ENCODE measurements at places on chromosomes 13 and 19.
A peak's percentile ranks its signal among the peaks of the same experiment; 100 is the strongest.

- H3K4me3 ChIP-seq, result no peak overlapping the region
- no peaks in the 10 kb centered on the region for H3K27me3 ChIP-seq
- DNase-seq, result peak; percentile 61
Observed at GRCh38 chr19:17159466-17160393, 55.4 kb upstream of the USE1 start.

GRCh38 chr19:13033244-13033643 is 38.0 kb downstream of the NFIX start:
- no peaks in the 10 kb centered on the region for H3K4me1 ChIP-seq
- peaks cover 17% of the 10 kb centered on the region for H3K27me3 ChIP-seq
- DNase-seq, result no peak
- H3K27ac ChIP-seq, result no peak overlapping the region

DNA sequence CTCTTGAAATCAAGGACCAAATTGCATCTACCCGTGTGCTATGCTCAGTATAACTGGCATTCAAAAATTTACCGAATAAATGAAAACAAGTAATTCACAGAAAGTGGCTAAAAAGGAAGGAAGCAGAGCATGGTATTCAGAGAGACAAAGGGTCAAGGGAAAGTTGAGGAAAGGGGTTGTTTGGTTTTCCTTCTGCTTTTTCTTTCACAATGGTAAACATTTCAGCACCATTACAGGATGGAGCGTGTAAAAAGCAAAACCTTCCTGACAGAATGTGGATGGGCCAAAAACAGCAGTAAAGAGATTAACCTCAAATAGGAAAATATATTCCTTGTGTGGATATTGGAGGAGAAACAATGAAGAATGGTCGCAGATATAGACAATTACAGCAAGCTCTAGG is 14.8 kb downstream of the DIAPH3 start:
- peaks cover 8% of the 10 kb centered on the region for H3K4me1 ChIP-seq
- no peaks in the 10 kb centered on the region for H3K36me3 ChIP-seq
- no peak overlapping the region for H3K27ac ChIP-seq
- H3K27me3 ChIP-seq, result no peaks in the 10 kb centered on the region

DNA sequence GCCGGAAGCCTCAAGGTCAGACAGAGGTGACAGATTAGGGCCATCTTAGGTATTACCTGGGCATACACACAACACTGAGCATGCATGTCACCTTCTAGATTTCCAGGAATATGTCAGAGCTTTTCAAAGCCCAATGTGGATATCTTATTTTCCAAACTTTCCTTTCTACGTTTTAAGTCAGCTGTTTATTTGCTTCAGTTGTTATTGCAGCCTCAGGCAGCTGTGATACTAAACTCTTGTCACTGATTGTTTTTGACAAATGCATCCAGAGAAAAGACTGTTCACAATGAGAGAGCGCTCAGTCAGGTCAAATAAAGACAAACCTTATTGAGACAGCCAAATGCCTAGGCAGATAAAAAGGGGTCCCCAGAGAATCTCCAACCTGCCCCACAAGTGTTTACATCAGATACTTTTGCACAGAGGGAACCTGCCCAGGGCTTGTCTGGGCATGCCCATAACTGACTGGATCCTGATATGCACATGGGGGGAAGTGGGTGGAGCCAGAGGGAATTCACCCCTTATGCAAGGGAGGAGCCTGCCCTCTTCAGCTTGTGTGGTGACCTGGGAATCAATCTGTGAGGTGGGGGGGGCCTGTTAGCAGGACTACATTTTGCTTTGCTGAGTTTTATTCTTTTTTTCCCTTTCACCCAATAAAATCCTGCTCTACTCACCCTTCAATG is 28.5 kb downstream of the MED4 start:
- no peaks in the 10 kb centered on the region for H3K27me3 ChIP-seq
- no peak overlapping the region for H3K27ac ChIP-seq
- DNase-seq, result no peak
- H3K4me3 ChIP-seq, result no peak overlapping the region

DNA sequence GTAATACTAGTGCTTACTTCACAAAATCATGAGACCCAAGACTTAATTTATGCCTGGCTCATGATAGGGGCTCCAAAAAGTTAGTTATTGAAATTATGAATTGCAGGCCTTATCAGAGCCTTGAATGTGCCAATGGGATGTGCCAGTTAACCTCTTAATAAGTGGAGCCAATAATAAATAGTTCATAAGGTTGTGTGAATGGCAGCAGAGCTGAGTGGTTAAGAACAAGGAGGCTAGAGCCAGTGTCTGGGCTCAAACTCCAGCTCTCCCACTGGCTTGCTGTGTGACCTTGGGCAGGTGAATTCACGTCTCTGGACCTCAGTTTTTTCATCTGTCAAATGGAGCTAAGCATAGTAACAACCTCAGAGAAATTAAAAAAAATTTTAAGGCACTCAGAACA is 133.7 kb downstream of the IER2 start:
- no peak for DNase-seq
- H3K27ac ChIP-seq, result no peak overlapping the region

DNA sequence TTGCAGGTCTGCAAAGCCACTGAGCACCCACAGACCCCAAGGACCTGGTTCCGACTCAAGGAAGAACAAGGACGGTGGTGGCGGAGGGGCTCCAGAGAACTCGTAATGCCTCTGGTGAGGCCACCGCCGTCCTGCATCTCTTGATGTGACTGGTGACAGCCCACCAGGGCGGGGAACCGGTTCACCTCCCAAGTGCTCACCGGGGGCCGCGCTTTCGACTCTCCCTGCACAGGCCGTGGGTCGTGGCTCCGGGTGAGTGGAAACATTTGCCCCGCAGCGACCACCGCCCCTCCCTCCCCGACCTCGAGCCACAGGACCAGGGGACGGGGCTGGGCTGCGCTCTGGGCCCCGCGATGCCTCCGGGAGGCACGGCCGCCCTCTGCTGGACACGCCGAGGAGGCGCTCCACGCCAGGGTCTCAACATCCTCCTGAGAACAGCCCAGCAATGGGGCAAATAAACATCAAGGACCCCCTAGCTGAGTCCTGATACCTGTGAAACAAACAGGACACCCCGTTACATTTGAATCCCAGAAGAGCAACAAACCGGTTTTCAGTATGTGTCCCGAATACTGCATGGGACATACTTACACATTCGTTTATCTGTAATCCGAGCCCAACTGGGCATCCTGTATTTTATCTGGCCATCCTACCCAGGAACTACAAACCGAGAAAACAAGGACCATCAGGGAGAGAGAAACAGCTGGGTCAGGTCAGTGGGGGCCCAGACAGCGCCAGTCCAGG is 3.9 kb upstream of the PLPP2 start:
- no peaks in the 10 kb centered on the region for H3K36me3 ChIP-seq
- DNase-seq, result peak; percentile 55
- H3K4me1 ChIP-seq, result no peaks in the 10 kb centered on the region
- H3K27me3 ChIP-seq, result no peaks in the 10 kb centered on the region
- no peak overlapping the region for H3K27ac ChIP-seq

DNA sequence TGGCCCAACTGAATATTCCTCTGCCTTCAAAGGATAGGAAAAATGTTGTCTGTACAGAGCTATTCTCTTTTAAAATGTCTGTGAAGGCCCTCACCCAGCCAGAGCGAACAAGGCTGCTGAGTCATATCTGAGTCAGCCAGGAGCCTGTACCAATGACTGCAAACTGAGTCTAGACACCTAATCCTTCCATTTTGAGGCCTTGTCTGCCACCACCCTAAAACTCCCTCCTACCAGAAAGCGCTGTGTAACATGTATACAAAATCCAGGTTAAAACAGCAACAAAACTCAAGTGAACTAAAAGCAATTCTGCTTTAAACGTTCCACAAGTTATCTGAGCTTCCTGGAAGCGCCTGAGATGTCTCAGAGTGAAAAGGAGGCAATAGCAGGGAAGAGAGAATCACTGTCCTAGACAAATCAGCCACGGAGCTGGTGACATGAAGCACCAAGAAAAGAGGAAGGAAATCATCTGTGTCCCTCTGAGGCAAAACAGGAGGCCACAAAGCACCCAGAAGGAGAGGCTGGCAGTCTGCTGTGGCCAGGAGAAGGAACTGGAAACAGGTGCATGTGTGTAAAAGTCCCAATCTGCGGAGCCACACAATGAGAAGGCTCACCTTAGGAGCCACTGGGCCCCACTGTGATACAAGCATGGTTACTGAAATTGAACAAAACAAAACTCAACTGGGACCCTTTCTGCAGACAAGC is 10.2 kb downstream of the DHRS12 start:
- H3K27ac ChIP-seq, result no peak overlapping the region
- H3K27me3 ChIP-seq, result no peaks in the 10 kb centered on the region
- H3K36me3 ChIP-seq, result no peaks in the 10 kb centered on the region
- H3K4me3 ChIP-seq, result no peak overlapping the region

DNA sequence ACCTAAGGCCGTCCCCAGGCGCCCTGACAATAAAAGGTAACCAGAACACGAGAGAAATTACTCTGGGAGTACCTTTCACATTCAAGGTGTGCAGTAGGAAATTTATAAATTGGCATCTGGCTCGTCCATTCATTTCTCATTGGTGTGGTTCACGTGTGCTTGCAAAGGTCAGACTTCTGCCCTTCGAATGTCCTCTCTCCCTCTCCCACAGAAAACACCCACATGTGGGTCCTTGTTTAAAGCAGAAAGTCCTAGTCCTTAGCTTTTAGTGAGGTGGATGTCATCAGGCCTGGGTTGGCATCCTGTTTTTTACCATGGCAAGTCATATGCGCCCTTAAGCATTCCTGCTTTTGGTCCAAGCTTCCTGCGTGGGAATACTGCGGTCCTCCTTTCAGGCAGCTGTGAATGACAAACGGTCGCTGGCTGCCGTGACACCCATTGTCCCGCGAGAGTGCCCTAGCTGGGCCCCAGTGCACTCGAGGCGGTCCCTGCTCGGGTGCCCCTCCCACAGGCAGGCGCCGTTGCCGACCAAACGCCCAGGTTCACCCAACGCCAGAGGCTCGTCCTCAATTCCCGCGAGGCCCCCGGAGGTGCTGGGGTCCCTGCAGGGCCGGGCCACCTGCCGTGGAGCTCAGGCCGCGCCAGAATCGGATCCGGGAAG is at the start of gene NUDT19:
TSS of gene NUDT19 (plus strand) at position 531 of the 661 bp plus-strand sequence. CDS start 140 bp downstream, outside the sequence.
- H3K4me3 ChIP-seq, result peak within 1 kb of the TSS; percentile 33
- no peaks in the 10 kb centered on the region for H3K27me3 ChIP-seq
- no peaks in the 10 kb centered on the region for H3K36me3 ChIP-seq
- no peak within 1 kb of the TSS for H3K27ac ChIP-seq
- DNase-seq, result no peak

DNA sequence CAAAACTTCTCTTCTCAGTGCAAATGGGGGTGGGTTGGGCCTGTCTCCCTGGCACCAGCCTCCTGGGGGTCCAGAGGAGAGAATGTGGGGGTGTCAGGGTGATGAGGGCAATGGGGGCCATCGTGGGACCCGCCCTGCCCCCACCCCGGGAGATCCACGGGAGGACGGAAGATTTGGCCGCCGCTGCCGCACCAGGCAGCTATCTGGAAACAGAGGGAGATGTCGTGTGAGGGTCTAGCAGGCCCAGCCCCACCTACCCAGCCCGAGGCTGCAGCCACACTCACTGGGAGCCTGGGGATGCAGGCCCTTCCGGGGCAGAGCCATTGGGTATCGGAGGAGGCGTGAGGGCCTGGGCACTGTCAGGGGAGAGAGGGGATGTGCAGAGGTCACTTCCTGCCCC is 1.8 kb upstream of the TMEM86B start:
- no peak overlapping the region for H3K27ac ChIP-seq
- H3K27me3 ChIP-seq, result no peaks in the 10 kb centered on the region
- DNase-seq, result no peak
- H3K4me3 ChIP-seq, result no peak overlapping the region
- H3K36me3 ChIP-seq, result peaks cover 14% of the 10 kb centered on the region

DNA sequence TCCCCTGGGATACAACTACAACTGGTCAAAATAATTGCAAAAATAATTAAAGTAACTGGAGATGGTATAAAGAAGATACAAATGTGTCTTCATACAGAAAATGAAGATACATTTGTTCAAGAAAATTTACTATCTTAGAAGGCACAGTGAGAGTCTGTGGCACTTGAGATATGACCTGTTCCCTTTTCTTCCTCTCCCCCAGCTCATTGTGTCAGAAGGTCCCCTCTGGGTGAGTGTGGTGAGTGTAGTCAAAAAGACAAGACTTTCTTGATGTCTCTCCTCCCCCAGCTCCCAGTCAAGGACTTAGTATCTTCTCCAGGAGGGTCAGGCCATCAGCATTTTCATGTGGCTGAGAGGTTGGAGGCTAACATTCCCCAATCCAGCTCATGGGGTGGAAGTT is 51.7 kb downstream of the EDNRB start:
- no peaks in the 10 kb centered on the region for H3K4me1 ChIP-seq
- no peak for DNase-seq
- H3K4me3 ChIP-seq, result no peak overlapping the region
- no peaks in the 10 kb centered on the region for H3K27me3 ChIP-seq

DNA sequence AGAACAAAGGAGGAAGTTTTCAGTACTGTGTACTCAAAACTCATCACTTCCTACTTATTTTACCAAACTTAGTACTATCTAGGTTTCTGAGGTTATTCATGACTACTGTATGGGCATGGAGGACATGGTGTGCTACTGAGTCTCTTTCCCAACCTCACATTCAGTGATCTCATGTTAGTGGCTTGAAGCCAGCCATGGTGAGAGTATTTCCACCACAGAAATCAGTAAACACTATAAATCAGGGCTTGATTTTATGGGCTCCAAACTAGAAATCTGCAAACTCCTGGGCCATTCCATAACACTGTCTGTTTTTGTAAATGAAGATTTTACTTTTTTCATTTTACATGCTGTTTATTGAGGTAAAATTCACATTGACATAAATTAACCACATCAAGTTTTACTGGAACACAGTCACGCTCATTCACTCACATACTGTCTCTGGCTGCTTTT is 19.7 kb downstream of the MED26 start:
- no peak overlapping the region for H3K4me3 ChIP-seq
- no peaks in the 10 kb centered on the region for H3K27me3 ChIP-seq
- H3K27ac ChIP-seq, result no peak overlapping the region
- no peaks in the 10 kb centered on the region for H3K4me1 ChIP-seq

DNA sequence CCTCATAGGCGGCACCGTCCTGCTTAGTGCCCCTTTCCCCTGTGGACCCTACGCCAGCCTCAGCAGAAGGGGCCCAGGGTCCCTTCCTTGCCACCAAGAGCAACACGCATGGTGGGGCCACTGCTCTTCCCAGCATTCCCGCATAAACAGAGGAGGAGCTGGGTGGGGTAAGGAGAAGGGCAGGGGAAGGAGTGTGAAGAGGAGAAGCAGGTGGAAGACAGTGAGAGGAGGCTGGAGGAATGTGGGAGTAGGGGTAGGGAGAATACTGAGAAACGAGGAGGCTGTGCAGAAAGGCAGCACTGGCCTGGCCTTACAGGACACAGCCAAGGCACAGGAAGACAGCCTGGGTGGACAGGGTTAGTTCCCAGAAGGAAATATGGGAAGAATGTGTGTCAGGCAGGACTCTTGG is 43.9 kb downstream of the ZNF331 start:
- no peak overlapping the region for H3K27ac ChIP-seq
- DNase-seq, result peak; percentile 70
- H3K27me3 ChIP-seq, result no peaks in the 10 kb centered on the region
- H3K4me3 ChIP-seq, result no peak overlapping the region

GRCh38 chr19:55678121-55678671 is 3.2 kb downstream of the EPN1 start:
- no peak for DNase-seq
- H3K27ac ChIP-seq, result no peak overlapping the region

- H3K27ac ChIP-seq, result no peak overlapping the region
- DNase-seq, result no peak
- H3K4me1 ChIP-seq, result no peaks in the 10 kb centered on the region
- H3K27me3 ChIP-seq, result no peaks in the 10 kb centered on the region
Observed at GRCh38 chr19:57269515-57270250, 10.6 kb upstream of the ZNF460 start.

GRCh38 chr13:76872675-76873074 is 13.5 kb downstream of the KCTD12 start:
- DNase-seq, result no peak
- no peak overlapping the region for H3K27ac ChIP-seq
- H3K4me1 ChIP-seq, result no peaks in the 10 kb centered on the region
- no peaks in the 10 kb centered on the region for H3K27me3 ChIP-seq
- no peak overlapping the region for H3K4me3 ChIP-seq
